ENCODE measurements at places on chromosomes 3 and 15. TPM values are rescaled to one million over a fixed set of nuclear protein-coding genes. Genes with fewer than 3 reads are reported as not detected.

- DNase-seq = no peak
Observed at GRCh38 chr3:11582191-11582968, 61.3 kb downstream of the VGLL4 start.

NEK10 gene
- total RNA-seq = 1.4 TPM

VILL gene
- total RNA-seq = 1.7 TPM

IDH3A gene
- 95.0 TPM for total RNA-seq

GRCh38 chr15:25850154-25851111 lies 12.7 kb downstream of the ATP10A start:
- peak; percentile 34 for DNase-seq

DNA sequence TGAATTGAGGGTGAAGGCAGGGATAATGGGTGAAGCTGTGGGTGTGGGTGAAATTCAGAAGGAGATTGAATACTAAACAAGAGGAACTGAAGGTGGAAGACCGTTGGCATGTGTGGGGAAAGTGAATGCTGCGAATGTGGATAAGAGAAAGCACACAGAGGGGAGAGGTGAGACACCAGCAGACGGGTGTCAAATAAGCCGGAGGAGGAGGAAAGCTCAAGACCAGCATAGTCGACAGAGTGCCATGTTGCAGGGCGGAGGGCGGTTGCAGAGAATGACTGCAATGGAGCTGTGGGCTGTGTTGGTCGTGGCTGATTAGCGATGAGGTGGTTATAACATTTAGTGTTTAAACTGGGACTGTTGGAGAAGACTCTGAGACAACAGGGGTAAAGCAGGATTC lies 16.4 kb upstream of the HCN4 start:
- no peak for DNase-seq

- no peak for DNase-seq
Observed at GRCh38 chr3:148997623-148998022, 6.3 kb downstream of the GYG1 start.

- no peak for DNase-seq
Observed at GRCh38 chr3:24533561-24534193, 39.0 kb upstream of the THRB start.

DNA sequence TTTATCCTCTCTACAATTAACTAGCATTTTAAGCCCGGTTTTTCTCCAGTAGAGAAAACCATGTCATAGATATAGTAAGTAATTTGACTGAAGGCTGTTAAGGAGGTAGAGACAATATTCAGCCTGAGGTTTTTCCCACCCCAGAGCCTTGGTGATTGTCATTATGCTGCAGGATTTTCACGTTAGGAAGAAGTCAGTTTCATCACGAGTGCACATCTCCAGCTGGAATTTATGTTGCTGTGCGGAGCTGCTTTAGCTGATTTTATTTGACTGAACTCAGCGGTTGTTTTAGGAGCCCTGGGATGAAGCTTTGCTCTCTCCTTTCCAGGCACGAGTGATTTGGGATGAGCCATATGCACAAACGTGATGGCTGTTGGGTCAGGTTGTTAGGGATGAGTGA lies 271.3 kb upstream of the RGMA start:
- DNase-seq = no peak

UBAP1L gene
- 1.1 TPM for total RNA-seq

Measured in NCI-H460 (cell line).